CD4-positive, alpha-beta T cell treated with Interleukin-6 for 4 hours (primary cell): ENCODE measurements at places on chromosomes 1 and 21.

DNA sequence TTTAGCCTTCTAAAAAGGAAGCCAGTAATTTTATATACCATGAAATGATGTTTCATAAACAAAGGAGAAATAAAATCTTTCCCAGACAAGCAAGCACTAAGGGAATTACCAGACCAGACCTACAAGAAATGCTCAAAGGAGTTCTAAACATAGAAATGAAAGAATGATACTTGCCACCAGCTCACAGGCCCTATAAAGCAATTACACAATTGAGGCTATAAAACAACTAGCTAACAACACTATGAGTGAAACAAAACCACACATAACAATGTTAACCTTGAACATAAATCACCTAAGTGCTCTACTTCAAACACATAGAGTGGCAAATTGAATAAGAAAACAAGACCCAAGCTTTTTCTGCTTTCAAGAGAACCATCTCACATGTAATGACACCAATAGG, 123.8 kb downstream of the BARHL2 start:
- DNase-seq: no peak

GRCh38 chr1:101313356-101313755, 76.5 kb downstream of the S1PR1 start:
- DNase-seq: no peak

GRCh38 chr1:240802271-240802670, 190.3 kb upstream of the GREM2 start:
- DNase-seq: no peak

DNA sequence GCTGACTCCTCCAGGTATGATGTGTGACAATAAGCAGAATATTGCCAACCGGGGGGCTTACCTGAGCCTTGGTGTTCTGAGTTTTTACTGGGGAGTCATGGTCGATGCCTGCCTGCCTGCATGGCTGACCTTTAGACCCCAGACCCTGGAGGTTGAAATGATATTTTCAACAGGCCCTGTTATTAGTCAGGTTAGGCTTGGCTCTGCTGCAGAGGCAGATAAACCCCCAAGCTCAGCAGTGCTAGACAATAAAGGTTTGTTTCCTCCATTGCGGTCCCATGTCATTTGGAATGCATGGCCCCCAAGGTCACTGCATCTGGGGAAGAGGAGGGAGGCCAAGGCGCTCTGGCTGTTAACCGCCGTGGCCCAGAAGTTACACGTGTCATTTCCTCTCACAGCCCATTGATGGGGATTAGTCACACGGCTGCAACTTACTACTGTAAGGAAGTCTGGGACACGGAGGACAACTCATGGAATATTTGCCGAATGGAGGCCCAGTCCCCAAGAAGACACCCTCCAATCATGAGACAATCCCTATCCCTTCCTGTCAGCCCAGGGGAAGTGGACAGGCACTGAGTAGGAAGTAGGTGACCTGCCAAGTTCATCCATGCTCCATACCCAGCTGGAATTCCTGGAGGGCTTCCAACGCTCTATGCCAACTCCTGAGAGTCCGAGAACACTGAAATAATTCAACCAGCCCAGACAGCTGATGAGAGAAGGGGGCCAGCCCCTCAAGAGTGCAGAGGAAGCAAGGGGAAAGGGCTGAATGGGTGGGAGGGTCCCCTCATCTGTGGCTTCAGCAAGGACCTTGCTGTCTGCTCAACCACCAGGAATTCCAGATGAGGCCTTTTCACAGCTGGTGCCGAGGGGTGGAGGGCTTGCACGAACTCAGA, 97.3 kb downstream of the TAS1R2 start:
- no peak for DNase-seq

DNA sequence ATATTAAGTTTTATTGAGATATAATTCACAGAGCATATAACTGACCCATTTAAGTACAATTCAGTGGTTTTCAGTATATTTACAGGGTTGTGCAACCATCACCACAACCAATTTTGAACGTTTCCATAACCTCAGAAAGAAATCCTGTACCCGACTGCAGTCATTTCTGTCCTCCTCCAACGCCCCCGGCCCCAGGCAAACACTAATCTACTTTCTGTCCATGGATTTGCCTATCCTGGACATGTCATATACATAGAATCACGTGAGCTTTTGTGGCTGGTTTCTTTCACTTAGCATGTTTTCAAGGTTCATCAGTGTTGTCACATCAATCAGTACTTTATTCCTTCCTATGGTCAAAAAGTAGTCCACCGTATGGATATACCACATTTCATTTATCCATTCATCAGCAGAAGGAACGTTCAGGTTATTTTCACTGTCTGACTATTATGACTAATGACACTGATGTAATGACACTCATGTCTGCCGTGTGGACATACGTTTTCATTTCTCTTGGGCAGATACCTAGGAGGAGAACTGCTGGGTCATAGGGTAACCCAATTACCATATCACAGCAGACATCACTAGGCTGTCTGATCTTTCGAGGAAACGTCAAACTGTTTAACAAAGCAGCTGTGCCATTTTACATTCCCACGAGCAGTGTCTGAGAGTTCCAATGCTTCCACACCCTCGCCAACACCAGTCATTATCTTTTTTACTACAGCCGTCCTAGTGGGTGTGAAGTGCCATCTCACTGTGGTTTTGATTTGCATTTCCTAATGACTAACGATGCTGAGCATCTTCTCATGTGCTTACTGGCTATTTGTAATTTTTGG, 30.8 kb downstream of the MRPL37 start:
- DNase-seq: no peak

DNA sequence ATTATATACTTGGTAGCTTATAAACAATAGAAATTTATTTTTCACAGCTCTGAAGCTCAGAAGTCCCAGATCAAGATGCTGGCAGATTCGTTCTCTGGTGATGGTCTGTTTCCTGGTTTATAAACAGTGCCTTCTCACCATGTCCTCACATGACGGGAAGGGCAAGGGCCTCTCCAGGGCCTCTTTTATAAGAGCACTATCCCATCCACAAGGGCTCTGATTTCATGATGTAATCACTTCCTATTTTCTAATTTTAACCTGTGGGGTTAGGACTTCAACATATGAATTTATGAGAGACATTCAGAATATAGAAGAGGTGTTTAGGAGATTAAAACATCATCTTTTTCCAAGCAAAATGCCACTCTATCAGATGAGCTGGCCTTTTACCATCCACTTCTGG, 32.1 kb upstream of the PLPPR4 start:
- no peak for DNase-seq

DNA sequence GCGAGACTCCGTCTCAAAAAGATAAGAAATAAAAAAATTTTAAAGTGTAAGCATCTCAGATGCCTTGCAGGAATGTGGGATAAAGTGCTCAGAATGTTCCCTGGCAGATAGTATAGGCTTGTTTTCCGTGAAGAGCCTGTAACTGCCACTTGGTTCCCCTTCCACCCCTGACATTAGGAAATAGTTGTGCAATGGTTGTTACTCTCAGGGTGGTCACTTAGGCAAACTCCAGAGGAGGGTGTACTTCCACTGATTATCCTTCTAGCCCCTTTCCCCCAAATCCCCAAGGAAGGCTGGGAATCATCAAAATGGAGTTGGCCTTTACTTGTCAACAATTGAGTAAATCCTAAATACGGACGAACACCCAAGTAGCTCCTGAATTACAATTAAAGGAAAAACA, 10.4 kb downstream of the RPL11 start:
- DNase-seq: no peak

DNA sequence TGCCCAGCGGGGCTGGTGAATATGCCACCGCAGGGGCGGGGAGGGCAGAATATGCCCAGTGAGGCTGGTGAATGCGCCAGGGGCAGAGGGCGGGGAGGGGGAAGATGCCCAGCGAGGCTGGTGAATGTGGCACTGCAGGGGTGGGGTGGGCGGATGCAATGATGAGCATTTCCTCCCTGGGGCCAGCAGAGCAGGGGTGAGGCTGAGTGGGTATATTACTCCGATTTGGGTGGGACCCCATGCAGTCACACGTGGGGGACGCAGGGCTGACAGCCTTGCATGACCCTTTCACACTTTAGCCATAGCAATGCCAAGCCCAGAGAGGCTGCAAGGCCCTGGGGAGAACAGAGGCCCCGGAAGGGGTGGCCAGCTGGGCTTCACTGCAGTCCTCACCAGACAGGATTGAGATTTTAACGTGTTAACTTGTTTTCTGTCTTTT, 9.3 kb upstream of the SLX9 start:
- peak; percentile 83 for DNase-seq

DNA sequence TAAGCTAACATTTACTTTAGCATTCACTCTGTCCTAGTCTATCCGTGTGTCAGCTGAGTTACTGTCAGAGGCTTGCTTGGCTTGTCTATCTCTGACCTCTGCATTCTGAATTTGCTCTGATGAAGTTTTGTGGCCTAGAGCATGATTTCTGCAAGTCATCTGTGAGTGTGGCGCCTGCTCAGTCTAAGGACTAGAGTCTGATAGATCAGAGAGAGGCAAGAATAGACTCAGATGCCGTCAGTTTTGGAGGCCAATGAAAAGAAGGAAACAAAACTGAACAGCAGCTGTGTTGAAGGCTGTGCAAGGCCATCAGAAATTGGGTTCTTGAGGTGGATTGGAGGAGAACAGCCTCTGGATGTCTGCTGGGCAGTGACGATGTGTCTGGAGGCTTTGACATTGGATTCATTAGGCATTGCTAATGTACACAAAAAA, 573.1 kb downstream of the USP25 start:
- no peak for DNase-seq

- no peak for DNase-seq
Measured at GRCh38 chr1:98482611-98483010, 178.9 kb upstream of the SNX7 start.

DNA sequence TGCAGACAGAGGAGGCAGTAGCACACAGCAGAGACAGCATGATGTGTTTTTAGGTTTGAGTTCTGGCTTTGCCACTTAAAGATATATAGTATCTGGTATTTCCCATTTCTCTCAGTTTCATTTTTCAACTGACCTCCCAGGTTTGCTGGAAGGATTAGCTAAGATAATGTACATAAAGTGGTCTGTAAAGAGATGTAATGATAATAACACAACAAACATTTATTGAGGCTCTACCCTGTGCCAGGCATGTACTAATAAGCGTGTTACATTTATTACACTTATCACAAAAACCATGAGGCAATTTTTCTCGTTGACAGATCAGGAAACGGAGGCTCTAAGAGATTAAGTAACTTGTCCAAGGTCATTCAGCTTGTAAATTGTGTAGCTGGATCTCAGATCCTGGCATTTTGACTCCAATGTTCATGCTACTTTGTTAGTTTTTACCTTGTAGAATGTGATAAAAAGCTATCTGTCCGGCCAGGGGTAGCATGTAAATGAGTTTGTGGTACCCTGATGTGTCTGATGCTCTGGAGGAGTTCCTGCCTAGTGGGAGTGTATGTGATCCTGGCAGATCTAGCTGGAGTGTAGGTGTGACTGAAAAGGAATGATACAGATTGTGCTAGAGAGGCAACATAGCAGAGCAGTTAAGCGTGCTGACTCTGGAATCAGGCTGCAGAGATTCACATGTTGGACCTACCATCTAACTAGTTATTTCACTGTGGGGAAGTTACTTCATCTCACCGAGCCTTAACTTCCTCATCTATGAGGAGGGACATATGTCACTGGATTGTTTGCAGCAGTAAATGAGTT, 146.6 kb downstream of the VPS13D start:
- no peak for DNase-seq

DNA sequence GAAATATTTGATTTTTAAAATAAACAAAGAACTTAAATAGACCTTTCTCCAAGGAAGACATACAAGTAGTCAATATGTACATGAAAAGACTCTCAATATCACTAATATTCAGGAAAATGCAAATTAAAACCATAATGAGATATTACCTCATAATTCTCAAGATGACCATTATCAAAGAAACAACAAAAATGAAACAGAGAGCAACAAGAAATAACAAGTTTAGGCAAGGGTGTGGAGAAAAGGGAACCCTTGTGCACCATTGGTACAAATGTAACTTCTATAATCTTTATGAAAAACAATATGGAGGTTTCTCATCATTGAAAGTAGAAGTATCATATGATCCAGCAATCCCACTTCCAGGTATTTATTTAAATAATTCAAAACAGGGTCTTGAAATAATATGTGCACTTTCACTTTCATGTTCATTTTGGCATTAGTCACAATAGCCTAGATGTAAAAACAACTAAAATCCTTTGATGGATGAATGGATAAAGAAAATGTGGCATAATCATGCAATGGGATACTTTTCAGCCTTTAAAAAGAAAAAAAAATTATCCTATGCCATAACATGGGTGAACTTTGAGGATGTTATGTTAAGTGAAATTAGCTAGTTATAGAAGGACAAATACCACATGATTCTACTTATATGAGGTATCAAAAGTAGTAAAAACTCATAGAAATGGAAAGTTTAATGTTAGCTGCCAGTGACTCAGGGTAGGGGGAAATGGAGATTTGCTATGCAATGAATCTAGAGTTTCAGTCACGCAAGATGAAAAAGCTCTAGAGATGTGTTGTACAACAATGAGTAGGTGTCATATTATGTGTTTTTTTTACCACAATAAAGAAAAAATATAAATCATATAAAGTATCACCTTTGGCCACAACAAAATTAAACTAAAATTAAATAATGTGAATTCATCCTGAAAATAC, 114.5 kb upstream of the LYPLAL1 start:
- no peak for DNase-seq
